ENCODE measurements at places on chromosomes 16 and 17.

DNA sequence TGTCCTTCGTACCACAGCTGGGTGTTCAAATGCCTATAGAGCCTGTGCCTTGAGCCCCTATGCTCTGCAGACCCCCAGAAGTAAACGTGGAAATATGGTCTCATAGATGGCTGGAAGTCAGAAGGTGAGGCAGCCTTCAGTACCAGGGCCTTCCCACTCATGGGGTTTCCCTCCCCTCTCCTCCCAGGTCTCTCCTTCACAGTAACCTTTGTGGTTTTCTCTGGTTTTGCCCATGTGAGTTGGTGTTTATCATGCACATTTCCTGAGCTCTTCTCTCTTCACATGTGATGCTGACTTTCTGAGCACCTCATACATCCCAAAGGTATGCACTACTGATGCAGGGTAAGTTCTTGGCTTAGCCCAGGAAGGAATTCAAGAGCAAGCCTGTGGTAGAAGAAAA, 35.4 kb downstream of the TMEM114 start:
- DNase-seq: no peak

DNA sequence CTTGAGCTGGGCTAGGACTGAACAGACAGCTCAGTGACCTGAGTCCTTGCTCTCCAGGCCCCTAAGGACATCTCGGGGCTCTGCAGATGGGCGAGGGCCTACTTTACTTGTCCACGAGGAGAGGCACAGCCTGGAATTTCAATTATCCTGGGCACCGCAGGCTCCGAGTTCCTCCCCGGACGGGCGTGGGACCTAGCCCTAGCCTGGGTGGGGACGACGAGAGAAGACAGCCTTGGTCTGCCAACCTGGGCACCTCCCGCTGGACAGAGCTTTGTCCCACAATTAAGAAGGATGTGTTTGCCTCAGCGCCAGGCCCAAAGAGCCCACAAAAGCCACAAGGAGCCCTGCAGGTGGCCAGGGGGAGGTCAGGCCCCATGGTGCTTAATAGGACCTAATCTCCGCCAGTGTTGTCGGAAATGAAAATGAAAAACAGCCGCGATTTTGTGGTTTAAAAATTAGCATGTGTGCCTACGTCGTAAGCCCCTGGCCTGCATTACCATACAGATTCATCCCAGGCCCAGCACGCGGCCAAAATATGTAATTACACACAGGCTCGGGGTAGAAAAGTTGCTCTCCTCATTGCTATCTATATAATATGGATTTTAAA, 51.4 kb upstream of the LHX1 start:
- no peak for DNase-seq

- no peak for DNase-seq
Observed at GRCh38 chr17:49574323-49574781, 1.3 kb upstream of the NXPH3 start.

DNA sequence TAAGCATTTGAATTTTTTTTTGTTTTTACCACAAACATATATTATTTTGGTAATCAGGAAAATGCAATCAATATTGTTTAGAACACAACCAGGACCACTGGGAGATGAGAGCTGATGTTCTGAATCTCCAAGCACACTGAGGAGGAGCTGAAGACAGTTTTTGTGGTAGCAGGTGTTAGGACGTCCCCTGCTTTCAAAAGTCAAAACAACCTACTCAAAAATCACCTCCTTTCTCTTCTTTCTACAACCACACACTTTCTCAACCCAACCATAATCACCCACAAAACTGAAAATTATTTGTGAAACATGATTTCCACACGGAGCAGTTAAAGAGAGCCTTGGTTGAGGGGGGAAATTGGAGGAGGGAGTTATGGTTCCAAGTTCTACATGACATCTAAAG, 26.7 kb upstream of the CFAP20 start:
- no peak for DNase-seq

DNA sequence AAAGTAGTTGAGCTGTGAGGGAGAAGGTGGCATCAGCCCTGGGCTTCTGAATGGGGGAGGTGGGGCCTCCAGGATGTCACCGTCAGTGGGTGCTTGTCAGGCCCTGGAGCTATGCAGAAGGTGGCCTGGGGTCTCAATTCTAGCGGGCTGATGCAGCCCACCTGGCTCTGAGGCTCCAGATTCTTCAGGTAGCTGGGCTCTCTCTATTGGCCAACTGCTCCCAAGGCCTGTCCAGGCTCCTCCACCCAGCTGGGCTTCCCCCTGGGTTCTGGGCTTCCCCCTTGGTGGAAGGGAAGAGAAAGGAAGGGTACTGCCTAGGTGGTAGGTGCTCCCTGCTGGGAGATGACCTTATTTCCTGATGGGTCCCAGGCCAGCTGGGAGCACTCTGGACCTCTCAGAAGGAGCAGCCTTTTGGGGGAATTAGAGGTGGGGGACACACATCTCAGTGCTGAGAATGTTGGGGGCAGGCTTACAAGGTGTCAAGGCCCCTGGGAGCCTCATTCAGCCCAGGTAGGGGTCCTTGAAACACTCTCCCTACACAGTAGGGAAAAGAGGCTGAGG, 1728.3 kb downstream of the TP53TG3F start:
- no peak for DNase-seq

GRCh38 chr17:39769974-39770587, 32.3 kb downstream of the GRB7 start:
- DNase-seq: no peak
